Kidney capillary endothelial cell (primary cell): ENCODE measurements at places on chromosomes 7 and 10.
A peak's percentile ranks its signal among the peaks of the same experiment; 100 is the strongest.

DNA sequence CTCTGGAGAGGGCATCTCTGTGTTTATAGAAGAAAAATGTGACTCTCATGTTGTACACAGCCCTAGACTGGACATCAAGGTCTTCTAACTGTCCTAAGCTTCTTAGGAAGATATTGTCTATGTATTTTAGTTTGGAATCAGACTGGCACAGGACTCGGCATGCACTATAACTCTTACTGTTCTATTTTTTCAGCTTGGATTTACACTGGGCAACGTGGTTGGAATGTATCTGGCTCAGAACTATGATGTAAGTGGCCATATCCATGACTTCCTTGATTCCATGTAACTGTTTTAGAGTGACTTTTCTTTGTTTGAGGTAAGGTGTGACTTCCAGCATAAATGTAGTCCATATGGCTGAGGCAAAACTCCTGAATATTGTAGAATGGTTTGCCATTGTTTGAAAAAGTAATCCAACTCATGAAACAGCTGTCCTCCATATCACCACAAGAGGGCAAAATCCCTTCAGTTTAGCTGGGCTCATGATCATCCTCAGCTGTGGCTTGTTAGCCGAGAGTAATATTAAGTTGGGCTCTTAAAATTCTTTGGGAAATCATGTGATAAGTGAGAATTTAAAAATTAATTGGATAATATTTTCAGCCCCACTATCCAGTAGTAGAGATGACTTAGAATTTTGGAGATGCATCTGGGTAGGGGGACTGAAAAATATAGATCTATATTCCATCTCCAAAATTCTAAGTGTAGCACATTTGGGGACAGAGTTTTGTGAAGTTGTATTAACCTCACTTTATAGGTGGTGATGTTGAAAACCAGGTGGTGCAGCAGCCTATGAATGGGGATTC lies 10.4 kb downstream of the STMP1 start:
- DNase-seq: peak; percentile 81

- DNase-seq: peak; percentile 90
Observed at GRCh38 chr10:124719213-124719851, 24.8 kb downstream of the FAM53B start.

GRCh38 chr7:11373546-11374142 lies 400.0 kb downstream of the PHF14 start:
- peak; percentile 24 for DNase-seq

- no peak for DNase-seq
Observed at GRCh38 chr10:33441561-33441960, 107.1 kb upstream of the NRP1 start.

DNA sequence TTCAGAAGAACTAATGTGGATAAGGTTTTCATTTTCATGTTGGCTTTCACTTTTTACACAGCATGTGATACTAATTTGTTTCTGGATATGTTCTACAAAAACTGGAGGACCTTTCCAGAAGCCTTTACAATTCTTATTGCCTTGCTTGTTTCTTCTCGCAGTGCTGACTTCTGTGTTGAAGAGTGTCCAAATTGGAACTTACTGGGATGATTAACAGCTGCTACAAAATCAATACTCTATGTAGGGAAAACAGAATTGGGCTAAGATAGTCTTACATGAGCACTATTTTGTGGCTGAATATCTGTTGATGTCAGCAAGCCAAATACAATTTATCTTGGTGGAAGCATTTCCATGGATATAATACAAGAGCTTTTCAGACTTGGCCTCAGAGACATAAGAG lies 351.2 kb downstream of the DGKB start:
- no peak for DNase-seq

- no peak for DNase-seq
Observed at GRCh38 chr10:126118476-126118875, 222.1 kb downstream of the FANK1 start.

DNA sequence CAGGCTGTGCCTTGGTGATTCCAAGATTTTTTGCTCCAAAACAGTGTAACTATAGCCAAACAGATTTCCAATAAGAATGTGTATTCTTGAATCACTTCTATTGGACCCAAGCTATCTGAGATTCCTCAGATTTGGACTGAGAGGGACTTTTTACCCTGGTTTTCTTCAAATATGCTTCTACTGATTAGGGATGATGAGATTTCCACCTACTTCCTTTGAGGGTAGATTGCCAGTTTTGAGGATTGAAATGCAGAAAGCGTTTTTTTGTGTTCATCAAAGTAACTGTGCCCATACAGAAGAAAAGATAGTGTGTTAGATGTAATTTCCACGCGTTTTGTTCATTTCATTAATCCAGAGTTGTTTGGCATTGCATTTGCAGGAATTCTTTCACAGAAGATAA lies 144.9 kb downstream of the CPED1 start:
- DNase-seq: no peak

DNA sequence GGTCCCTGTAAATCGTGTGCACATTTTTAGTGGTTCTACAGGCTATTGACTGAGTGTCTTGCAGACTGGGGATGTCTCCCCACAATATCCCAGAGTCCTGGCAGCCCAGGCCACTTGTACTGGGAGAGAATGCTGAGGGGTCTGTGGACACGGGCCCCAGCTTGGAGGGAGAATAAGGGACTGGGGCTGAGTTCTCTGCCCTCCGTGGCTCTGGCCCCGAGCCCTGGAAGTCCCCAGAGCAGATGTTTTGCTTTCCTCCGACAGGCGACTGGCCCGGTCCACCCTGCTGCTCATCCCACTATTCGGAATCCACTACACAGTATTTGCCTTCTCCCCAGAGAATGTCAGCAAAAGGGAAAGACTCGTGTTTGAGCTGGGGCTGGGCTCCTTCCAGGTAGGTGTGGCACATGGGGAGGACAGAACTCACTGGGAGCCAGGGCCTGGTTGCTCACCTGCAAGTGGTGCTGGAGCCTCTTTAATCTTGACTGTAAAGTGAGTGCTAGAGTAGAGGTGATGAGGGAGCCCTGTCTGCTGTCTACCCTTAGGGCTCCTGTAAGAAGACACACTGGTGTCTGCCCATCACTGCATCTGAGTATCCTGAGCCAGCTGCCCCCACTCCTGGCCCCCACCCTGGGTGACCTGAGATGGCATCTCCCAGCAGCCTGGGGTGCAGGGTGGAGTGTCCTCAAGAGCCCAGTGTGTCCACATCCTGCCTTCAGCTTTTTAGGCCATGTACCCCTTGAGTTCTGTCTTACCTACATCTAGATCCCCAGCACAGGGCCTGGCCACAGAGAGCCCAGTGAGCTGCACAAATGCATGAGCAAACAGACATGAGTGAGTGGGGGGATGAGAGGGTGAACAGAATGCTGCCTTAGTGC lies 51.1 kb downstream of the ADCYAP1R1 start:
- no peak for DNase-seq

- DNase-seq: peak; percentile 97
Observed at GRCh38 chr10:3785251-3785850, 342 bp upstream of the KLF6 start.

- DNase-seq: no peak
Observed at GRCh38 chr10:131891196-131891928, 9.4 kb upstream of the PPP2R2D start.

GRCh38 chr10:91800182-91800581 lies 2.0 kb downstream of the TNKS2 start:
- no peak for DNase-seq

- no peak for DNase-seq
Observed at GRCh38 chr10:112768121-112768520, 181.9 kb upstream of the TCF7L2 start.

GRCh38 chr10:97459111-97459510 lies 13.1 kb downstream of the ZDHHC16 start:
- DNase-seq: no peak

DNA sequence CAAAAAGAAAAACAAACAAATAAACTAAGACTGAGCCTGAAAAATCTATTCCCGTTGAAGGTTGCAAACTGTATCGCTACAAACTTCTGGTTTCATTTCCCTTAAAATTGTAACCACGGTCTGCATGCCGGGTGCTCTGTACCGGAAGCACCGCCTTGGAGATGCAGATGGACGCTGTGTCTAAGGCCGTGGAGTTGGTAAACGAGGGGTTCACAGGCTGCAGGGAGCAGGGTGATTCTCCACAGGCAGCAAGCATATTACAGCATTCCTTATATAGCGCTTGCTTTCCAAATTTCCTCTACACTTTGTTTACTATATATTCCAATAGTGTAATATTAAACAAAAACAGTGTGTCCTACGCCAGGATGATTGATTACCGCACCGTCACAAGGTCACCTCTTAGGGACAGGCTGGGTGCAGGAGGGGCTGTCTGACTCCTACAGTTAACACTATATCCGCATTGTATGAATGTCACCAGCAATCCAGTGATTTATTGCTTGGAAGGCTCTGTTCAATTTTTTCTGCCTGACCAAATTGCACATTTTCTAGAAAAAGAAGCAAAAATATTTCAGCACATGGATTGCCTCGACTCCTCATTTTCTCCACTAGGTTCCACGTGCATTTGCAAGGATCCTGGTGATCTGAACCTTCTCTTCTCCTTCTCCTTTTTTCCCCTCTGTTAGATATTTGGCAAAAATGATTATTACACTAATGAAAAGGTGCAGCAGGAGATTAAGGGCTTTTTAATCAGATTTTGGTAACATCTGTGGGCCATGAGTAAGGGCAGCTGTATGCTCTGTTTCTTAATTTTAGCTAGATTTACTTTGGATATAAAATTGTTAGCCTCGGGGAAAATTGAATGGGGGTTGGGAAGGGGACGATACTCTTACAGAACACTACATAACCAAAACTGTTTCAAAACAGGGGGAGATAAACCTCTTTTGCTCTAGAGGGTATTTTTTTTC lies 325.8 kb upstream of the MGMT start:
- no peak for DNase-seq
